ENCODE measurements at places on chromosomes 1 and 21.

GRCh38 chr1:147822292-147822691 lies 61.9 kb upstream of the GJA5 start:
- DNase-seq = no peak

- no peak for DNase-seq
Observed at GRCh38 chr1:170284951-170285350, 139.2 kb downstream of the NTMT2 start.

GRCh38 chr21:42991992-42992740 lies 17.8 kb downstream of the PKNOX1 start:
- peak; percentile 78 for DNase-seq

- no peak for DNase-seq
Observed at GRCh38 chr1:152901631-152902030, 6.7 kb upstream of the IVL start.

DNA sequence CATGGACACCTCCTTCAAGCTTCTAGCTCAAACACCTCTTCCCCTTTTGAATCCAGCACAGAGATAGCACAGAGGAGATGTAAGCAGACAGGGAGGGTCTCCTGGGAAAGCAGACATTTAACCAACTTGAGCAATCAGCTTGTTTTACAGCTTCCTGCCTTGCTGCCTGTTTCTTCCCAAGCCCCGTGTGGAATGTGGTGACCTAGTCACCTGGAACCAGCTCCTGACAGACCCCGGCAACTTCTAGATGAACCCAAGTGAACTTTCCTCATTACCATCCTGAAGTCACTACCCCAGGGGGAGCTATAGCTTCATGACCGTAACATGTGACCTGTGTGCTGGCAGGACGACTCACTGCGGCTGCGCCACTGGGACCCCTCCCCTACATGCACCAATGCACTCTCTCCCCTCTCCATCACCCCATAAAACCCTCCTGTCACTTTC lies 24.1 kb upstream of the TTF2 start:
- no peak for DNase-seq

DNA sequence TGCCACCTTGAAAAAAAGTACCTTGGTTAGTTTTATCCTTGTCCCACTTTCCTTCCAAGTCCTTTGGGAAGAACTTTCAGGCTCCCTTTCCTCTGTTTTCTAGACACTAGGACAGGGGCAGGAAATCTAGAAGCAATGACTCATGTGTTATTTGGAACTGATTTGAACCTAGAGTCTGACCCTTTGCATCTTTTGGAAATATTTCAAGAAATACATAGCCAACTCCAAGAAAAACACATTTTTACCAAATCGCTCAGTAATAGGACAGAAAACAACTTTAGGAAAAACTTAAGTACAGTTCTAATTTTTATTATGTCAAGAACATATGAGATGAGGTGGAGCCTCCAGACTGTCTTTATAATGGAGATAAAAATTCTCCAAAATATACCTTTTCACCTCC lies 292.4 kb downstream of the PTBP2 start:
- DNase-seq = no peak

DNA sequence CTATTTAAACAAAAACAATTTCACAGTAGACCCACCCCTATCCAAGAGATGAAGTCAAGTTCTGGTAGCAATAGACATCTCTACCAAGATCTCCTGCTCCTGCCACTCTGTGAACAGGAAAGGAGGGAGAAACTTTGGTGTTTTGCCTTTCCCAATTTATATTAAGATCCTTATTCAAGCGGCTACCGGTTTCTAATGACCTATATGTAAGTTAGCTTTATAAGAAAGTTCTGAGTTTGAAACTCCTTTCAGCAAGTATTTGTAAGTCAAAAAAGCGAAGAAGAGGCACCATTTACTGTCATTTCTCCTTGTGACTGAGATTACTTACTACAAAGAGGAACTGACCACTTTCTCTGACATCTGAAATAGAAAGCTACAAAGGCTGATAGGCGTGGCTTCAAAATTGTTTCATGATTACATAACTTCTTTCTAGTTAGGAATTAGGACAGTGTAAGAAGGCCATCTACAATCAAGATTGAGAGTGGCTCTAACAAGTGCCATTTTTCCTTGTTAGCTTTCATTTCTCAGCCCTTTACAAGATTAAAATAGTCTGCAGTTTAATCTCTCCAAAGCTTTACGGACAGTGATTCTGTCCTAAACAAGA lies at the start of gene MNDA:
MNDA (plus strand) TSS at position 448 of the 604 bp plus-strand sequence. CDS start 10,803 bp downstream, outside the sequence.
- no peak for DNase-seq

DNA sequence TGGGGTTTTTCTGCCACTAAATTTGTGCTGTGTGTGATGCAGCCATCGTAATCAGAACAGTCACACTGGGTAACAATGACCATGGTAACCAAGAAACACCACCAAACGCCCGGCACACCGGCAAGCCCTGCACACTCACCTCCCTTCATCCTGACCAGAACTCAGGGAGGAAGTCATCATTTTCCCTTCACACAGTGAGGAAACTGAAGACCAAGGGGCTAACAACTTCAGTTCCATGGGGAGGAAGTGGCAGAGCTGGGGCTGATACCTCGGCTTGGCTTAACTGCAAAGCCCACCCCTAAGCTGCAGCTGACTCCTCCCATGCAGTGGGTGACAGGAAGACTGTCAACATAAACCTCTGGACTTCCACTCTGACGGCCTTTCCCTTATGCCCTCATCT lies 69.3 kb upstream of the BCAR3 start:
- no peak for DNase-seq

DNA sequence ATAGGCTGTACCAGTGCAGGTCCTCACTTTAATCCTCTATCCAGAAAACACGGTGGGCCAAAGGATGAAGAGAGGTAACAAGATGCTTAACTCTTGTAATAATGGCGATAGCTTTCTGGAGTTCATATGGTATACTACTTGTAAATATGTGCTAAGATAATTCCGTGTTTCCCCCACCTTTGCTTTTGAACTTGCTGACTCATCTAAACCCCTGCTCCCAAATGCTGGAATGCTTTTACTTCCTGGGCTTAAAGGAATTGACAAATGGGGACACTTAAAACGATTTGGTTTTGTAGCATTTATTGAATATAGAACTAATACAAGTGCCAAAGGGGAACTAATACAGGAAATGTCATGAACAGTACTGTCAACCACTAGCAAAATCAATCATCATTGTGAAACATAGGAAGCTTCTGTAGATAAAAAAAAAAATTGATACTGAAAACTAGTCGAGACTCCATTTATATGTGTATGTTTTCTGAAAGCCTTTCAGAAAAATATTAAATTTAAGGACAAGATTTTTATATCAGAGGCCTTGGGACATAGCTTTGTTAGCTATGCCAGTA lies 7.0 kb downstream of the SOD1 start:
- DNase-seq = no peak

GRCh38 chr1:59481881-59482505 lies 185.1 kb downstream of the FGGY start:
- DNase-seq = no peak

DNA sequence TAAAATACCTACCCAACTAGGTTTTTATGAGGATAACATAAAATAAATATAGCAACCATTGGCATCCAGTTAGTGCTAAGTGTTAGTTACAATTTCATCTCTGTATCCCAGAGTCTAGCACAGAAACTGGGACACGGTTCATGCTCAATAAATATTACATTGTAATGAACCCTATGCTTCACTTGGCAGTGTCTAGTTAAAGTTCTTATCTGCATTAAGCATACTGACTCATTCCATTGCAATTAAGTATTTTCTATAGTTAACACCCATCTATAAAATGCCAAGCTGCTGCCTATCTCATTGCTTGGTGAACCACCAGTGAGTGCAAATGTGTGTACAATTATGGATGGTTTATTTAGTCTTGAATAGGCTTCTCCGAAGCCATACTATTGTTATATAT lies 15.2 kb downstream of the CHML start:
- DNase-seq = no peak

DNA sequence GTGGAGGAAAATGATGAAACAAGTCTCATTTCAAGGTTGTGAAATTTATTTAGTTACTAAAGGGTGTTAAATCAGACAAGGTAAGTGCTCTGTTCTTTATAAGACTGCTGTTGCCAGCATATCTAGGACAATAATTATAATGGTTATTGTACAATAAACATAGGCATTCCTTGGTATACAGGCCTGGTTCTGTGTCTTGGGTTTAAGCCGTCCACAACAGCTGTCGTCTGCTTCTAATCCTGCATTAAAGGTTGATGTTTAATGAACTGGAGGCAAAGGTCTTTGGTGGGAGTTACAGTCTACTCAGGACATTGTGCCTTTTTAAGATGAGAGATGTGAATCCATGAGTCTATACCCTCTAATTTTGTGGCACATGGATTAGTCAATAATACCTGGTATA lies 23.4 kb upstream of the FMO4 start:
- no peak for DNase-seq

DNA sequence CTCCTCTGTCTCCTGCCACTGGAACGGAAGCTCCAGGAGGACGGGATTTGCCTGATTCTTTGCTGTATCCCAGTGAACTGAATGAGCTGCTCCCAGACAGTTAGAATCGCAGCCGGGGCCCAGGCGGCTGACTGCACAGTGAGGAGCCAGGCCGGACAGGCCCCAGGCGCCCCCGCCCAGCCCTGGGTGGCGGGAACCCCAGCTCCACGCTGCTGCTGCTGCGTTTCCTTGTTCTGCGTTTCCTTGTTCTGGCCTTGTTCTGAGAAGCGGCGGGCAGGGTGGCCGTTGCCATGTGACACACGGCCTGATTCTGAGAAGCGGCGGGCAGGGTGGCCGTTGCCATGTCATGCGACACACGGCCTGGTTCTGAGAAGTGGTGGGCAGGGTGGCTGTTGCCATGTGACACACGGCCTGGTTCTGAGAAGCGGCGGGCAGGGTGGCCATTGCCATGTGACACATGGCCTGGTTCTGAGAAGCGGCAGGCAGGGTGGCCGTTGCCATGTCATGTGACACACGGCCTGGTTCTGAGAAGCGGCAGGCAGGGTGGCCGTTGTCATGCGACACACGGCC lies 56.2 kb downstream of the SLC37A1 start:
- DNase-seq = no peak

- peak; percentile 95 for DNase-seq
Observed at GRCh38 chr1:45802343-45803298, 791 bp upstream of the MAST2 start.

- no peak for DNase-seq
Observed at GRCh38 chr1:232786845-232787455, 18.3 kb upstream of the MAP10 start.

GRCh38 chr1:166969074-166969677 lies 6.2 kb downstream of the ILDR2 start:
- no peak for DNase-seq

GRCh38 chr1:161933592-161934588 lies 89.8 kb downstream of the OLFML2B start:
- no peak for DNase-seq

GRCh38 chr1:7388488-7389185 lies 382.5 kb upstream of the VAMP3 start:
- no peak for DNase-seq

DNA sequence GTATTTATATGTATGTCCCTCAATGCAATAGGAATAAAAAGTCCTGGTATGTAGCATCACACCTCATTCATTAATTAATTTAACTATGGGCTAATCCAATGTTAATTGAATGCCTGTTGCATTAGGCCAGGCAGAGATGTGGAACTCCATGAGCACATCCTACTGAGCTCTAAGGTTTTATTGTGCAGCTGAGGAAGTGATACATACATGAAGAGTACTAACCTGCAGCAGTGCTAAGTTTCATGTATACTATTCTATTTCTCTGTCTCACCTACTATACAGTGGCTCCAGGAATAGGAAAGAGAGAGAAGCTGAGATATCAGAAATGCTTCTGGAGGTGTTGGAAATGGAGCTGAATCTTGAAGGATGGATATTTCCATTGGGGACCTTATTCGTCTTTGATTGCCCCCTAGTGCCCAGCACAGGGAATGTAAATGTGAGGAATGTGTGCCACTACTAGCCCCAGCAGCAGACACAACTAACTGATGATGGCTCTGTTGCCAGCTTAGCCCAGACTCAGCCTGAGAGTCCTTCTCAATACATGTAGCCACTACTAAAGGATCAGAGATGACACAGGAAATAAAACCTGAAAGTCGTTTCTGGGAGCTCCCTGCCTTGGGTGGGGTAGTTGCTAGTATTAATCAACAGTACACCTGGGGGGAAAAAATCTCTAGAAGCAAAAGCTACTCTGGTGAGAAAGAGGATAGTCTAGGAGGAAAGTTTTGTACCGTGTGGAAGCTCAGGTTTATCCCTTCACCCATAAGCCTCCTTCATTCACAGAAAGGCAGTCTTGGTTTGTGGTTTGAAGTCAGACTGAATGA lies 173.3 kb upstream of the FOXD3 start:
- no peak for DNase-seq

DNA sequence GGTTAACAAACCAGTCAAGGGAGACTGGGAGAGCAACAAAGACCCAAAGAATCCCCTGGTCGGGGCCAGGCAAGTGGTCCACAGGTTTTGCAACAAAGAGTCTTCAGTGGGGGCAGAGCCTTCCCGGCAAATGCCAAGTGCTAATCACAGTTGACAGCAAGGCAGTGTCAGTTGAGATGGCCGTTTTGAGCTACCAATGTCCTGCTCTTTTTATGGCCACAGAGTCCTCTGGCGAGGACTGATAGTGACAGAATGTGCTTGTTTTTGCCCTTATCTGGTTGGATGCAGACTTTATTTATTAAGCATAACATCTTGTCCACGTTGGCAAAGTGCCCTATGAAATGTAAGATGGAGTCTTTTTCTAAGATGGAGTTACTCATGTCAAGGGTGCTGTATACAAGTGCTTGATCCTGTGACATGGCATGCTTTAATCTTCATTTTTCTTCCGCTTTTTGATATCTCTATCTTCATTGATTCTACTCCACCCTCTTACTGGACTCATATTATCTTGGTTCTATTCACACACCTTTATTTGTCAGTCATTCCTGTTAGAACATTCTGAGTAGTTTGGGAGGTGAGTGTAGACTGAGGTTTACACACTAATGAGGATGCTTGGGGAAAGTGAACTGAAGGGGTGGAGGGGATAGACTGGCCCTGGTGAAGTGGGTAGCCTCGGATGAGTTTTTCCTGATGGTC lies 51.8 kb downstream of the KCNK1 start:
- DNase-seq = no peak

DNA sequence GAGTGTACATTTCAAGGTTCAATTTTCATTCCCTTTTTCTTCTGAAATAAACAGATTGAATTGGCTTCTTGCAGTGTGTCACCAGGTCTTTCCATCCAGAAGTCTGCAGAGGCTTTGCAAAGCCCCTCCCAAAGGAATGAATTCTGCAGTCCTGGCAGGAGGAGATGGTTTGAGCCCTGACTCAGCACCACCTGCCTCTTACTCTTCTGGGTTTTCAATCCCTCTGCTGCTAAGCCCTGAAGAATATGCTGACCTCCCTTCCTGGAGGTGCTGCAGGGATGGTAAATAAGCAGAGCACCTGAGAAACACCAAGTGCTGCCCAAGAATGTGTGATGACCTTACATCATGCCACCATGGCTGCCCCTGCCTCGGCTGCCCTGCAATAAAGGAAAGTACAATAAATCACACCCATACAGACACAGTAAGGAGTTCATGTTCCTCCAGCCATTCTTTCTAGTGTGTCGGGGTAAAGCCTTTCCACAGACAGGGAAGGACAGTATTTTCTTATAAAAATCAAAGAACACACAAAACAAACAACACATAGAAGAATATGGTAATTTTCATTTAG lies 209.2 kb downstream of the ZNF326 start:
- no peak for DNase-seq

- DNase-seq = no peak
Observed at GRCh38 chr1:231761747-231762541, 135.4 kb downstream of the DISC1 start.

Data from non-pigmented ciliary epithelial cell (primary cell).